Lung (tissue), 17 donors: ENCODE measurements at places on chromosomes 5 and 9.

GRCh38 chr5:135223404-135223803 is 175.6 kb downstream of the MACROH2A1 start:
- H3K4me3 ChIP-seq, result no peak overlapping the region
- H3K4me1 ChIP-seq, result peaks cover 4% of the 10 kb centered on the region
- H3K36me3 ChIP-seq, result no peaks in the 10 kb centered on the region
- H3K27me3 ChIP-seq, result no peaks in the 10 kb centered on the region
- no peak for DNase-seq

DNA sequence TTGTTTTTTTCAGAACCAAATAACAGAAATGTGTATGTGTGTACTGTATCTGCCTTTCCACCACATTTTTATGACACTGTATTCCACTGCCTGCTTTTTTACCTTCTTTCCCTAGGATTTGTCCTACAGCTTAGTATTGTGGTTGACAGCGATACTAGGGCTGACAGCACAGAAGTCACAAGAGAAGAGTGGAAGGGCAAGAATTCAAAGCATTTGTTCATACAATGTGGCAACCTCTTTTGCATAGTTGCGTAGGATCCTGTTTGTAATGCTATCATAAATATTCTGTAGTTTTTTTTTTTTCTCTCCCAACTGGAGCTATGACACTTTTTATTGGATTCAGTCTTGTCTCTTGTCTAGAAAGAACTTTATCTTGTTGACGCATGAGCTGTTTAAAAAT is 5.6 kb upstream of the BNIP1 start:
- DNase-seq, result no peak
- H3K27me3 ChIP-seq, result no peaks in the 10 kb centered on the region
- no peaks in the 10 kb centered on the region for H3K4me1 ChIP-seq
- H3K36me3 ChIP-seq, result no peaks in the 10 kb centered on the region

- no peaks in the 10 kb centered on the region for H3K27me3 ChIP-seq
- H3K4me1 ChIP-seq, result peaks cover 11% of the 10 kb centered on the region
- H3K4me3 ChIP-seq, result no peak overlapping the region
- H3K36me3 ChIP-seq, result no peaks in the 10 kb centered on the region
These were observed 78.1 kb upstream of the MAMDC2 start for GRCh38 chr9:69965416-69966145.

DNA sequence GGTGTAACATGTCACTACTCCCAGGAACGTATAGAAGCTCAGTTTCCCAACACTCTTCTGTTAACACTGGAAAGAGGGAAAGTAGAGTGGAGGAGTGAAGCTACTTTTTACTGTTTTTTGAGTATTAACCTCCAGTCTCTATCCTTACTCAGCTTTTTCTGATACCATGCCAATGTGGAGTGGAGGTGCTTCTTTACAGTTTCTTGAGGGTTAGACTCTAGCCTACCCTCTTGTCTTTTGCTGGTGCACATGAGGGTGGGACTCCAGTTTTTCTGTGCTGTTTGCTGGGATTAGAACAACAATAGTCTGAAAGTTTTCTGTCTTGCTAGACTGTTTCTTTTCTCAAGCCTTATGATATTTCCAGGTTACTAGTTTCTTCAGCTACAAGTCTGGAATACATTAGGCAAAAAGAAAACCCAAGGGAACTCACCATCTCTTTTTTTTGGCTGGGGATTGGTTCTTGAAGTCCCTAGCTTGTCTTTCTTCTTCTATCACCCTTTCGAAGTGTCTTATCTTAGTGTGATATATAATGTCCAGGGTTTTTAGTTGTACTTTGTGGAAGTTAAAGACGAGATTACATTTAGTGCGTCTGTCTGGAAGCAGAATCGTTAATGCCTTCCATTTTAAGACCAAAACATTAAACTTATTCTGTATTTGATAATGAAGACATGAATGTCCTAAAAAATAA is 35.9 kb downstream of the PRR16 start:
- H3K4me3 ChIP-seq, result no peak overlapping the region
- no peaks in the 10 kb centered on the region for H3K4me1 ChIP-seq
- no peak overlapping the region for H3K27ac ChIP-seq
- DNase-seq, result no peak
- no peaks in the 10 kb centered on the region for H3K36me3 ChIP-seq

GRCh38 chr5:116640236-116640635 is 65.6 kb upstream of the SEMA6A start:
- H3K4me3 ChIP-seq, result no peak overlapping the region
- DNase-seq, result no peak
- no peaks in the 10 kb centered on the region for H3K36me3 ChIP-seq
- no peak overlapping the region for H3K27ac ChIP-seq

DNA sequence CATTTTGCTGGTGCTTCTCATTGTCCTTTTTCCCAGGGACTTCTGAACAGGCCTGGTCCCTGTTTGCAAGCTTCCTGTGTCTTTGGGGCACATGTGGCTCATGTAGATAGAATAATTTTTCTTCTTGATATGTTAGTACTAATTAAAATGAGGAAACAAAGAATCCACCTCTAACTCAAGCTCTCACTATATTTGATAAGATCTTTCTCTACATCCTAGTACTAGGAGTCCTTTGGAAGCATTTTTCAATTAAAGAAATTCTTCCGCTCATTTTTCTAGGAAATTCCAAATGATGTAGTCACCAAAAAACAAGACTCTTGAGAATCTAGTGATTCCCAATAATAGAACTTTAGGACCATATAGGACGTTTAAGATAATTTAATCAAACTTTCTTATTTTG is 165.3 kb downstream of the SEC61B start:
- no peaks in the 10 kb centered on the region for H3K4me1 ChIP-seq
- H3K27me3 ChIP-seq, result no peaks in the 10 kb centered on the region
- no peak for DNase-seq
- no peaks in the 10 kb centered on the region for H3K36me3 ChIP-seq

DNA sequence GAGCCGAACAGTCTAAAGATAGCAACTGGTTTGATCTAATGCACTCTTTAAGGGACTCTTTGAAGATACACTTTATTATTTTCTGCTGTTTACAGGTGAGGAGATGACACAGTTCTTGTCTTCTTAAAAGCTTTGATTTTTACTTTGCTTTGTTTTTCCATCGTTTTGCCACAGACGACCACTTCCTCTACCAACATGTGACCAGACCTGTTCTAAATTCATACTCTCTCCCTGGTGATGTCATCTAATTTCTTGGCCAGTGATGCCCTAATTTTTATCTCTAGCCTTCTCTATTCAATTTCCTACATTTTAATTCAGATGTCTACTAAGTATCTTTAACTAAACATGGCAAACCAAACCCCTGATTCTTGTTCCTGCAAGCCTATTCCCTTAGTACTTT is 583.4 kb upstream of the ITGA1 start:
- H3K27me3 ChIP-seq, result no peaks in the 10 kb centered on the region
- H3K36me3 ChIP-seq, result no peaks in the 10 kb centered on the region
- H3K4me3 ChIP-seq, result no peak overlapping the region
- no peak overlapping the region for H3K27ac ChIP-seq

DNA sequence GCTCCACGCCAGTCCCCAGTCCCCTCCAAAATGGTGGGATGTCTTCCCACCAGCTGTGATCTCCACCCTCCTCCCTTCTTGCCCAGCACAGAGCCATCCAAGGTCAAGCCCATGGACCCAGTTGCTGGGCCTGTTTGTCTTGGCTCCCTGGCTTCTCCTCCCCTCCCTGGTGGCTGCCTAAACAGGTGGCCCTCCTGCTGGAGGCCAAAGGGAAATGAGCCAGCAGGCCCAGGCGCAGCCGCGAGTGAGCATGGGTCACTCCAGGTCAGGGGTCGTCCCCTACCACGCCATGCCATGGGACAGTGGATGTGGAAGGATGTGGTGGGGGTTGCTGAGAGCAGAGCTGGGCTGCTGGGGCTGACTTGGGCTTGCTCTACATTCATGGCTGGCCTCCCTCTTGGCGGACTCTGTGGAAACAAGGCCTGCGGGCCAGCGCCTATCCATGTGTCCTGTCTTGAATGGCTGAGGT is 33.6 kb downstream of the COL15A1 start:
- DNase-seq, result no peak
- no peak overlapping the region for H3K4me3 ChIP-seq
- H3K27me3 ChIP-seq, result no peaks in the 10 kb centered on the region

GRCh38 chr5:107853031-107853430 is 182.3 kb upstream of the EFNA5 start:
- DNase-seq, result no peak
- no peak overlapping the region for H3K4me3 ChIP-seq
- H3K27ac ChIP-seq, result no peak overlapping the region
- H3K4me1 ChIP-seq, result no peaks in the 10 kb centered on the region

- DNase-seq, result no peak
- H3K4me3 ChIP-seq, result no peak overlapping the region
- no peaks in the 10 kb centered on the region for H3K36me3 ChIP-seq
- H3K4me1 ChIP-seq, result no peaks in the 10 kb centered on the region
- peaks cover under 1% of the 10 kb centered on the region for H3K27me3 ChIP-seq
- H3K27ac ChIP-seq, result no peak overlapping the region
These were observed 6.7 kb upstream of the LCN1 start for GRCh38 chr9:135514342-135515082.

- no peak overlapping the region for H3K4me3 ChIP-seq
- no peaks in the 10 kb centered on the region for H3K27me3 ChIP-seq
- H3K4me1 ChIP-seq, result no peaks in the 10 kb centered on the region
- DNase-seq, result peak; percentile 21
- H3K36me3 ChIP-seq, result no peaks in the 10 kb centered on the region
These were observed 179.5 kb downstream of the YTHDC2 start for GRCh38 chr5:113692891-113693457.

DNA sequence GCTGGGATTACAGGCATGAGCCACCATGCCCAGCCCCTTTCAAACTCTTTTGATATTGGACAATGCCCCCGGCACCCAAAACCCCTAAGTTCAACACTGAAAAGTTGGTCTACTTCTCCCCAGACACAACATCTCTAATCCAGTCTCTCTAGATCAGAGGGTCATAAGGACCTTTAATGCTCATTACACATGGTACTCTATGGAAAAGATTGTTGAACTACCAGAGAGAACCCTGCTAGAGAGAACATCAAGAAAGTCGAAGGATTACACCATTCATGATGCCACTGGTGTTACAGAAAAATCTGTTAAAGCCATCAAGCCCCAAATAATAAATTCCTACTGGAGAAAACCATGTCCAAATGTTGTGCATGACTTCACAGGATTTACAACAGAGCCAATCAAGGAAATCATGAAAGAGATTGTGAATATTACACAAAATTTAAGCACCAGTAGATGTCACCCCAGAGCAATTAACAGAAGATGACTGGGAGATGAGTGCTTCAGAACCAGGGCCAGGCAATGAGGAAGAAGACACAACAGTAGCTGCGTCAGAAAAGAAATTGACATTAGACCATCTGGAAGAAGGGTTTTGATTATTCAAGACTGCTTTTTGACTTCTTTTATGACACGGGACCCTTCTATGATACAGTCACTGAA is 28.3 kb upstream of the NIPAL4 start:
- no peak overlapping the region for H3K27ac ChIP-seq
- no peaks in the 10 kb centered on the region for H3K27me3 ChIP-seq
- DNase-seq, result no peak
- no peaks in the 10 kb centered on the region for H3K36me3 ChIP-seq

- H3K36me3 ChIP-seq, result no peaks in the 10 kb centered on the region
- no peak for DNase-seq
- H3K4me3 ChIP-seq, result no peak overlapping the region
- H3K27me3 ChIP-seq, result no peaks in the 10 kb centered on the region
- H3K27ac ChIP-seq, result peak overlapping the region; percentile 57
These were observed 701.7 kb downstream of the SEMA5A start for GRCh38 chr5:8844206-8844605.

- no peaks in the 10 kb centered on the region for H3K4me1 ChIP-seq
- H3K36me3 ChIP-seq, result no peaks in the 10 kb centered on the region
- DNase-seq, result no peak
- H3K27me3 ChIP-seq, result no peaks in the 10 kb centered on the region
These were observed 394.5 kb downstream of the CTNND2 start for GRCh38 chr5:11509793-11510192.

DNA sequence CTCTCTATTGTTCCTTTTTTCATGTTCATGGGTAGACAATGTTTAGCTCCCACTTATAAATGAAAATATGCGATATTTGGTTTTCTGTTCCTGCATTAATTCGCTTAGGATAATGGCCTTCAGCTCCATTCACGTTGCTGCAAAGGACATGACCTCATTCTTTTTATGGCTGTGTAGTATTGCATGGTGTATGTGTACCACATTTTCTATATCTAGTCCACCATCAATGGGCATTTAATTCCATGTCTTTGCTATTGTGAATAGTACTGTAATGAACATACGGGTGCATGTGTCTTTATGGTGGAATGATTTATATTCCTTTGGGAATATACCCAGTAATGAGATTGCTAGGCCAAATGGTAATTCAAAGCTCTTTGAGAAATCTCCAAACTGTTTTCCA is 392.0 kb downstream of the EFNA5 start:
- DNase-seq, result no peak
- H3K4me3 ChIP-seq, result no peak overlapping the region
- no peaks in the 10 kb centered on the region for H3K27me3 ChIP-seq

DNA sequence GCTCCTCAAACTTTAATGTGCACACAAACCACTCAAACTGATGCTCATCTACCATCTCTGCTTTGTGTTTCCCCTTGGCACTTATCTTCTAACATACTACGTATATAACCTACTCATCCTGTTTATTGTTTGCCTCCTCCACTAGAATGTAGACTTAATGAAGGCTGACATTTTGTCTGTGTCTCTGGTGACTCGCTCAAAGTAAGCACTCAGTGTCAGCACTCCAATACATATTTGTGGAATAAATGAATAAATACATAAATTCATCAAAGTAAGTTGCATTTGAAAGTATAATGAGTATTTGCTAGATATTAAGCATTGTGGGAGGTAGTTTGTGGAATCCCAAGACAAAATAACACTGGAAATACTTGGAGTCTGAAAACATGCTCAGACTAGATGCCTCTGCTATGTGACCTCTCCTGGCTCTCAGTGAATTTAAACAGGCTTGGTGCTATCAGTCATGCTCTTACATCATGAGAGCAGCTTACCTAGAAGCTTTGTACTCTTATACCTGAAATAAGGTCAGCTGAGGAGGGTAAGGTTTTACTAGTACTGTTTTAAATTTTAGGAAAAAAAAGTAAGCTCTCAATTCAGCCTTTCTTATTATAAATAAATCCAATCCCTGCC is 37.0 kb upstream of the RANBP6 start:
- H3K27ac ChIP-seq, result no peak overlapping the region
- H3K4me3 ChIP-seq, result no peak overlapping the region
- no peaks in the 10 kb centered on the region for H3K36me3 ChIP-seq
- DNase-seq, result no peak
- no peaks in the 10 kb centered on the region for H3K4me1 ChIP-seq

GRCh38 chr5:81750308-81751008 is 439 bp downstream of the SSBP2 start:
- H3K4me3 ChIP-seq, result peak overlapping the region; percentile 66
- H3K27ac ChIP-seq, result peak overlapping the region; percentile 83
- no peaks in the 10 kb centered on the region for H3K27me3 ChIP-seq
- no peaks in the 10 kb centered on the region for H3K4me1 ChIP-seq
- no peaks in the 10 kb centered on the region for H3K36me3 ChIP-seq
- DNase-seq, result no peak

DNA sequence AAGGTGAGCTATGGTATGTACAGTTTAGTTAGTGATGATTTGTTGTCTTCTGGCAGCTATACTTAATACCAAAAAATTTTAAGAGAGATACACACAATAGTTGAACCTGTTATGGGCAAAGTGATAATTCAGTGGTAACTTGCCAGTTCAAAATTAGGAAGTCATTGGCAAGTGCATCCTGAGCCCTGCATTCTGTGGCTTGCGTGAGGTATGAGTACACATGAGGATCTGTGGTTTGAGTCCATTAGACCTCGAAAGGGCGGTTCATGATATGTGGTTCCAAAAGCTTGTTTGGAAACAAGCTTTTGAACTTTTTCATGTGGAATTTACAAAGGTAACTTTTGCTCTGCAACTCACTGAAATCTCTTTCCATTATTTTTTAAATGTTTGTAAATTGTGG is 47.0 kb downstream of the GPR21 start:
- no peaks in the 10 kb centered on the region for H3K4me1 ChIP-seq
- DNase-seq, result no peak
- H3K27ac ChIP-seq, result no peak overlapping the region
- H3K36me3 ChIP-seq, result peaks cover 8% of the 10 kb centered on the region
